ENCODE measurements at places on chromosomes 5 and 9.

DNA sequence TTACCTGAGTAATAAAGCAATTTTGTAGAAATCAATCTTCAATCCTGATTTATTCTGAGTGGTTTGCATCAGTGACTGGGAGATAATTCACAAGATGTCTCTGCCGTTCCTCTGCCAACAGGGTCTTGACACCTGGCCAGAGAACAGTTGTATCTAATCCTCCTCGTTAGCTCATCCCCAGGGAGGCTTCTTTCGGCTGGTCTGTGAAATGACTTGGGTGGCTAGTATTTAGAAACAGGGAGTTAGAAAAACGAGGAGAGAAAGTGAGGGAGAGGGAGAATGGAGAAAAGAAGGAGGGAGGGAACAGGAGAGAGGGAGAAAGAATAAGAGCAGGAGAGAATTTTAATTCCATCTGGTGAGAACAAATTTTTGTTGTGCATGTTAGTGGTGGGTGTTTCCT is 600.2 kb upstream of the TLE4 start:
- DNase-seq = no peak

DNA sequence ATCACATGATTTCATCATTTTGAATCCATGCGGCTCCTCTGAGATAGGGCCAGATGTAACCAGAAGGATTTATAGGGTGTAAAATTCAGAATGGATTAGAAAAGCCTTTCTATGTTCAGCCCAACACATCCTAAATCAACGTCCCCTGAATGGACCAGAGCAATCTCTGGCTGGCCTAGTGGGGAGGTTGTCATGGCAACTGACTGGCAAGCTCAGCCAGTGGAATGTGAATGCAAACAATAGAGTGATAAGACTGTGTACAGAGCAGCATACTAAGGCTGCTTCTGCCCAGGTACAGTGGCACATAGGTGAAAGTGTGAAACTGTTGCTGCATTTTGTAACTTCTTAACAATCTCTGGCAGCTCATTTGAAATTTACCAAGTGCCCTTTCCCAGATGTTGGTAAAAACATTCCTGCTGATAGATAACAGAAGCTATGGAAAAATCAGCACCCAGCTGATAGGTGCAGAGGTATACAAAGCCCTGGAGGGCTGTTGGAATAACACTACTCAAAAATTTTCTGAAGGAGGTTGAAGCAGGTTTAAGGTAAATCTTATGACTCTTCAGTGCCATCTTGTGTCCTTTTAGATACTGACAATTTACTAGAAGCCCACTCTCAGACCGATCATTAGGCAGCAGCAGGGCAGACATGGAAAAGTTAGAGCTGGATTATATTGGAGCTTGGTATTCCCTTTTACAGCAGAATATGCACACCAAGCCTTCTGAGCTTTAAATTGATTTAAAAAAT is 267.2 kb downstream of the RAB3C start:
- DNase-seq = no peak

GRCh38 chr5:64595031-64595855 is 89.4 kb downstream of the RGS7BP start:
- no peak for DNase-seq

- peak; percentile 19 for DNase-seq
Measured at GRCh38 chr5:147809830-147810666, 21.4 kb downstream of the SPINK1 start.

DNA sequence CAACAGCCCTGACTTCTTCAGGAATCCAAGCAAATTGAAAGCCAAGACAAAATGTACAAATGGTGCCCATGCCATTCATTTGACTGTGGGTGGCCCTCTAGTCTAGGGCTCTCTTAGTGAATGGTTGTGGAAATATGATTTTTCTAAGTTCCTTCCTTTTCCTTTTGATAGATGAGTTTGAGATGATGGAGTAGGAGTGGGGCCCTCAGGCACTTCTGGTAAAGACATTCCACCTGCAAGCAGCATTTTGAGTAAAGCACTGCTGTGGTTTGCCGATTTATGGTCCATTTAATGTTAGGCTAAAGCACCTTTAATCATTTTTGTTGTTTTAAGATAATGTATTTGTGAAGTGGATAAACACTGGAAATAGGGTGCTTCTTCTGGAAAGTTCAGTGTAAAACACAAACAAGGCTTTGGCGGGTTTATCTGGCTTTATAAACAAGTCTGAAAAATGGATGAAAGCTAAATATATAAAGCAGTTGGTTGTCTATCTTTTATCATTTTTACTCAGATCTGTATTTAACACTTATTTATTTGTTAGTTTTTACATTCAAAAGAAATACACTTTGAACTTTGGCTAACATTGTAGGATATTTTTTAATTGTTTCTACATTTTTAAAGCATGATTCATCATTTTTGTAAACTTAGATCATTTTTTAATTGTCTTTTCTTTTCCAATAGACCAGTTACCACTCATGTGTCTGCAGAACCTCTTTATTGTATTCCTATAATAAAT is 213.5 kb downstream of the PJA2 start:
- no peak for DNase-seq

- DNase-seq = no peak
Measured at GRCh38 chr5:982377-983237, 26.0 kb upstream of the NKD2 start.

- DNase-seq = peak; percentile 86
Measured at GRCh38 chr9:2809692-2810419, 34.0 kb downstream of the PUM3 start.

DNA sequence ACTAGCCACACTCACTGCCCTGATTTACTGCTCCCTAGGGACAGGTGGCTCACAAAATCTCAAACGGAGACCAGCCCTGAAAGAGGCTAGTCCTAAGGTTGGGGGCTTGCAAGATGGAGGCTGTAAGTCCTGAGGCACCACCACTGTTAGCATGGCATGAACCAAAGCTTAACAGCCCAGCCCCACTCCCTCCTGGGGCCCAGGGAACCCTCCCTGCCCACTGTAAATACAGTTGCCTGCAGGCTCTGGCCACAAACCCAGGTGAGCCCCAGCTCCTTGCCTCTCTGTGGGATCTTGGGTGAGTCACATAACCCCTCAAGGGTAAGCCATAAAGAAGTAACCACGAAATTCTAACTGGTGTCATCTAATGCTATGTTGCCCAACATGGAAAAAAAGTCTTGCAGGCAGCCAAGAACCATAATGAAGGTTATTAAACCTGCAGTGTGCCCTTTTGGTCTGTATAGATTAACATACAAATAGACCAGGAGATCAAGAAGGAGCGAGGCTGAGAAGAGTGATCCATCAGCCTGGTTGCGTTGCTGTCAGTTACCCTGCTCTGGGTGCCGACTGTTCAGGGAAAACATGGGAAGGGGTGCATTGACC is 1.7 kb upstream of the POMT1 start:
- peak; percentile 6 for DNase-seq

- DNase-seq = no peak
Measured at GRCh38 chr5:113742639-113743038, 229.1 kb downstream of the YTHDC2 start.

DNA sequence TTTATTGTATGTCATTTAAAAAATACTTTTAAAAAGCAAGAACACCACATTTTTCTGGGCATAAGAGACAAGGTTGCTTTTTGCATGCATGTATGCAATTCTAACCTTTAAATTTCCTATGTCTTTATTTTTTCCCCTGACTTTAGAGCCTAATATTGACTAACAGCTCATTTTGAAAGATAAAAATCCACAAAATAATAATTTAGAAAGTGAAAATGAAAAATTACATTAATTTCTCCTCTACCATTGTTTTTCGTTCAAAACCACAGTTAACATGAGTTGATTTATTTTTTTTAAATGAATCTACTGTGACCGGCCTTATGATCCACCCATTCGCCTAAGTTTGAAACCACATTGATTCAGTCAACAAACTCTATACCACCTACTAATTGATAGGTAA is 137.5 kb upstream of the CDKN2B start:
- no peak for DNase-seq

- DNase-seq = no peak
Measured at GRCh38 chr5:53965459-53965858, 344.9 kb downstream of the ARL15 start.

- no peak for DNase-seq
Measured at GRCh38 chr5:643811-644271, 31.7 kb downstream of the CEP72 start.

GRCh38 chr9:28032268-28032590 is 458.9 kb upstream of the C9orf72 start:
- peak; percentile 28 for DNase-seq

DNA sequence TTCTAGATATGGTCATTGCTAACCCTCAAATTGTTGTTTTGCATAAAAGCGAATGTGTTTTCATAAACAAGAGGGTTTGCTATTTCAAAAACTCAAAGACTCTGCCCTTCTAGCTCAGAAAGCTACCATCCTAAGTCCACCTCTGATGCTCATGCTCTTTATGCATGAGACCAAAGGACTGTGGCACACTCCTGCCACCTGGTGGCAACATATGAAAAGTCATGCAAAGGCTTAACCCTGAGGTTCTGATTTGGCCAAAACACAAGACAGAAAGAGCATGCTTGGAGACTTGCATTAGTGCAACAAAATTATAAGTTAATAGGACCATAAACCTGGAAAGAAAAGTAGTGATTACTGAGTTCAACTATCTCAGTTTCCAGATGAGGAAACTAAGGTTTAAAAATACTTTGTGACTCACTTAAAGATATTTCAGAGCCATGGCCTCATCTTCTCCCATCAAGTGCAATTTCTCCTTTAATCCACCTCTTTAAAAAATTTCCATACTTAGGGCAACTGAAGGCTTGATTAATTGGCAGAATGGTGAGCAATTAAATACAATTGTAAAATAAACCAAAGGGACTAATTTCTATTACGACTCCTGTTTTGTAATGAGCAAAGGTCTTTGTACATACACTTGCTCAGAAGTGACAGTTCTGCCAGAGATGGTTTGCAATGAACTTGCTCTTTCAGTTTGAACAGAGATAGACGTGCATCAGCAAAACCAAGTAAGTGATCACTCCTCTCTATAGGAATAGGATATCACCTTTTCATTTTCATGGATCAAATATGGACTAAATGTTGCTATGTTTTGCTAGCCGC is 110.7 kb upstream of the RAD23B start:
- DNase-seq = peak; percentile 47

DNA sequence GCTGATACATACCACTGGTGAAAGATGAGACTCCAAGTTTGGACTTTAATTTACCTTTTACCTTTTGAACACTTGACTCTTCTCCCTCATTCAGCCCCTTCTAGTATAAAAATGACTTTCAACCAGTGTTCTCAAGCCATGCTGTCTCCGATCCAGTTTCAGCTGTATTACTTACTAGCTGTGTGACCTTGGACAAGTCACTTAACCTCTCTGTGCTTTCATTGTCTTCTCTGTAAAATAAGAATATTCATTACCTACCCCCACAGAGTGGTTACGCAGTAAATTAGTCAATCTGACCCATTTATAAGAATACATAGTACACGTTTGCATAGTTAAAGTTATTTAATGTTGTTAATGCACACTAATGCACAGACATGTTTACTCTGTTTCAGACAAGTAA is 12.6 kb upstream of the CEMIP2 start:
- no peak for DNase-seq

DNA sequence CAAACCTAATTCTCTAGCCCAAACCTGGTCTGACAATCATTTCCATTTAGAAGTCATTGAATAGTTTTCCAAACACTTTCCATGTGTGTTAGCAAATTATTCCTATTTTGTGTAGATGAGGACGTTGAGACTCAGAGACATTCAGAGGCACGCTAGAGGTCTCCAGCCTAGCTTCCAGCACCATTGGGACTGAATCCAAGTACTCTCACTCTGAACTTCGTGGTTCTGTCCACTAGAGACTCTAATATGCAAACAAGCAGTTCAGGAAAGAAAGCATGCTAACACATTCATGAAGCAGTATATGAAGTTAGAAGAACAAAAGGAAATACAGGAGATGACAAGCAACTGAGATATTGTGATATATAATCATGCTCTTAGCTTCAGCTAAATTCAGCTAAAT is 354.8 kb downstream of the NTRK2 start:
- no peak for DNase-seq

DNA sequence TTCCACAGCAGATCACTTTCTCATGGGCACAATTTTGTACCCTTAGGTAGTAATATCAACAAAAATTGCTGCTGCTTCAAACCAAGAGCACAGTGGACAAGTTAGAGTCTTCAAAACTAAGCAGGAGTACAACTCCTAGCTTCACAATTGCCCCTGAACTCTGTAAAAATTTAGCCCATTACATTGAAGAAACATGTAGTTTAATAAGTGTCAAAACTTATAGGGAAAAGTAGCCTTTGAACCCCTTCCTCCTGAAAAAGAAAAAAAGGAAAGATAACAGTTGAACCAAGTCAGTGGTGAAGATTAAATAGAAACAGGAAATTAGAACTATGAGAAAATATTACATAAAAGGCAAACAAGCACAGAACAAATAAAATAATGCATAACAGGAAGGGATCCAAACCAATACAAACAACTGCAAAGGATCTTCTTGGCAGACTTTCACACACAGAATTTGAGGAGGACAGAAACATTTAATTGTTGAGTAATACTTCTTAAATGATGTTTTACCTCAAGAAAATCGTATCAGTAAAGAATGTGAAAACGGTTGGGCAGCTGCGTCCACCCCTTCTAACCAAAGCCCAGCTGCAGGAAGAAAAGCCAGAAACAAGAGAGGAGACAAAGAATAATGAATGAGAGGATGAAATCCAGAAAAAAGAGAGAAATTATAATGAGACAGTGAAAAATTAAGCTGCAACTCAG is 636.0 kb downstream of the NR2F1-AS1 start:
- peak; percentile 31 for DNase-seq

DNA sequence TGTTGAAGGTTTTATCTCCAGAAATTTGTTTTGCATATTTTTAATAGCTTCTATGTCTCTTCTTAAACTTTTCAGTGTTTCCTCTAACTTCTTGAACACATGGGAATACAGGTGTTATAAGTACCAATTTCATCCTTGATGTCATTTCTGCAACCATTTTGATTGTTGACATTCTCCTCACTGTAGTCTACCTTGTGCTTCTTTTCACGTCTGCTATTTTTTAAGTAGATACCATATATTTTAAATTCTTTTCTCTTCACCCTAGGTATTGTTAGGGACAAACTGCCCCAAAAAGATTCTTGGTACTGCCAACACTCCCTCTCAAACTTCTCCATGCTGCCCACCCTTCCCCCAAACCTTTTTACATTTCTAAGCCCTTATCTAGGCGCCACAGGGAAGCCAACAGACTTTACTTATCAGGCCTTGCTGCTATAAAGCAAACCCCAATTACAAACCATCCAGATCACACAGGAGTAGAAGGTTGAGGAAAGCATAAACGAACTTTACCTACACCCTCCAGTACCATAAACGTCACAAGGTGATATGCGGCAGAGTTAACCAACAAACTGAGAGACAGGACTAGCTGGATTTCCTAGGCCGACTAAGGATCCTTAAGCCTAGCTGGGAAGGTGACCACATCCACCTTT is 1165.3 kb downstream of the TAF11L14 start:
- DNase-seq = no peak

GRCh38 chr9:16591092-16591491 is 279.4 kb downstream of the BNC2 start:
- no peak for DNase-seq

GRCh38 chr5:149389552-149390495 is 10.7 kb upstream of the IL17B start:
- DNase-seq = no peak

- no peak for DNase-seq
Measured at GRCh38 chr9:113701774-113702755, 174.0 kb upstream of the ZNF618 start.

- no peak for DNase-seq
Measured at GRCh38 chr9:132020820-132021510, 58.7 kb downstream of the MED27 start.

GRCh38 chr5:163567811-163568210 is 62.4 kb downstream of the MAT2B start:
- DNase-seq = no peak
